ENCODE measurements at places on chromosomes 4 and X. TPM values are rescaled to one million over a fixed set of nuclear protein-coding genes. Genes with fewer than 3 reads are reported as not detected.

Gene RBM10
- 37.2 TPM for total RNA-seq

GRCh38 chr4:52202251-52202779 is 151.2 kb downstream of the SPATA18 start:
- DNase-seq = no peak

Gene SLC4A4
- not detected for total RNA-seq

Gene FHIP1A
- 0.76 TPM for total RNA-seq

DNA sequence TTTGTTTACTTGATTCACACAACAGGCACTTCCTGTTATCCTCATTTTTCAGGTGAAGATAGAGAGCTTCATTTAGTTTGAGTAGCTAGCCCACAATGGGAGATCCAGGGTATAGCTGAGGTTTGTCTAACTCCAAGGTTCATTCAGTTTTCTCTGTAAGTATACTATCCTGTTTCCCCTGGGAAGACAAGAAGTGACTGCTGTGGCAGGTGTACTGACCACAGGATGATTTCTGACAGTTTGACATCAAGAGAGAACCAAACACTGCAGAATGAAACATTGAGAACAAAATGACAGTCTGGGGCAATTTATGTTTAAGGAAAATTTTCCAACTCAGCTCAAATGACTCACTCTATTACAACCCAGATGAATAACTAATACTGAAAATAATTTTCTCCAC is 958.0 kb downstream of the STPG2 start:
- no peak for DNase-seq

DNA sequence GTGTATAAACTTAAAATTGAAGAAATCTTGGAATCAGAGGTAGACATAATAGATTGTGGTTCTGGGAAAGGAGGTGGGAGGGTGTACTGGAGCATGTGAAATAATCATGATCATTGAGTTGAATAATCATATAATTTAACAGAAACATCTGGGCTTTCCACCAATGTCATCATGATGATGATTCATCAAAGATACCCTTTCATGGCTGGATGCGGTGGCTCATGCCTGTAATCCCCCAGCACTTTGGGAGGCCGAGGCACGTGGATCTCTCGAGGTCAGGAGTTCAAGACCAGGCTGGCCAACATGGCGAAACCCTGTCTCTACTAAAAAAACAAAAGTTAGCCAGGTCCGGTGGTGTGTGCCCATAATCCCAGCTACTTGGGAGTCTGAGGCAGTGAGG is 6.7 kb upstream of the RUFY3 start:
- DNase-seq = no peak

DNA sequence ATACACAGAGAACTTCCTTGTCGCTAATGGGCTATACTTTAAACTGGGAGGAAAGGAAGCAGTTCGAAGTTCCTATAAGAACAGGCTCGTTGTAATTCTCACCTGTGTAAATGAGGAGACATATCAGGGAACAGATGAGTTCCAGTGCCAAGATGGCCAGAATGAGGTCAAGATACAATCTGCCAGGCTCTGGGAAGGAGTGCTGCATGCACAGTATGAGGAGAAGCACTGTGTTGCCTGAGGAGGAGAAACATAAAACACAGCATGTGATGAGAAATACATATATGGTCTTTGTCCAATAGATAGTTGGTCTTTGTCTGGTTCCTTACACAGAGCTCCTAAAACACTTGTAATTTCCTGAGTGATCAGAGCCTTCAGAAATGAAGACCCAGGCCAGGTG is 24.3 kb downstream of the TMEM192 start:
- DNase-seq = no peak
